ENCODE measurements at places on chromosomes 7 and 10.

GRCh38 chr10:6539833-6540232 is 40.2 kb downstream of the PRKCQ start:
- DNase-seq = no peak

DNA sequence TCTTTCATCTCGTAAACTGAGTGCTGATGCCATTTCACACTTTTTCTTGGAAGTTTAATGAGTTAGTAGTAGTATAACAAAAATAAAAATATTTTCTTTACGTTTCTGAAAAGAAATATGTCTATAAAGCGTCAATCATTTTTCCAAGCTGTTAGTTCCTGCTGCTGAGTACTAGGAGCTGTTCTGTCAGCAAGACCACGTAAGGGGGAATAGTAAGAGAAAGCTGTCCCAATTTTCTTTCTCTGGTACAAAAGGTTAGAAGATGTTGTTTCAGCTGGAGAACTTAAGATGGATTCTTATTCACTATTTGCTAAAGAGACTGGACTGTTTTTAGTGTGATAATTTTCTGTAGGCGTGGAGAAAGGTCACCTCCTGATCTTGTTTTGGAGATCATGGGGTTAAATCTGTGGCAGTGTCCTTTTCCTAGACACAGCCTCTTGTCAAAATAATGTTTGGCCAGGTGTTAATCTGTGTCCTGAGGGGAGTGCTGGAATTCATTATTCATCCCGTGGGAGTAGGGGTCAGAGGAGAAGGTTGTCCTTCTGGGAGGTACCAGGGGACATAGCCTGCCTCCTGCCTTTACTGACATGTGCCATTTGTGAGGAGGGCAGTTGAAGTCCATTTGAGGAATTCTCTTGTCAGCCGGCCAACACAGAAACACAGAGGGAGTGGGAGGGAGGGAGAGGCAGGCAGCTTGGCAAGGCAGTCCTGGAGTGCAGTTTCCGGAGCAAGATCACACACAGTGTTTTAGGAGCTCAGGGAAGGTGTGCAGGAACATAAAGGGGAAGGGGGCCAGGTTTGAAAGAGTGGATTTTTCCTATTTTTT is 368.7 kb downstream of the AUTS2 start:
- DNase-seq = no peak

DNA sequence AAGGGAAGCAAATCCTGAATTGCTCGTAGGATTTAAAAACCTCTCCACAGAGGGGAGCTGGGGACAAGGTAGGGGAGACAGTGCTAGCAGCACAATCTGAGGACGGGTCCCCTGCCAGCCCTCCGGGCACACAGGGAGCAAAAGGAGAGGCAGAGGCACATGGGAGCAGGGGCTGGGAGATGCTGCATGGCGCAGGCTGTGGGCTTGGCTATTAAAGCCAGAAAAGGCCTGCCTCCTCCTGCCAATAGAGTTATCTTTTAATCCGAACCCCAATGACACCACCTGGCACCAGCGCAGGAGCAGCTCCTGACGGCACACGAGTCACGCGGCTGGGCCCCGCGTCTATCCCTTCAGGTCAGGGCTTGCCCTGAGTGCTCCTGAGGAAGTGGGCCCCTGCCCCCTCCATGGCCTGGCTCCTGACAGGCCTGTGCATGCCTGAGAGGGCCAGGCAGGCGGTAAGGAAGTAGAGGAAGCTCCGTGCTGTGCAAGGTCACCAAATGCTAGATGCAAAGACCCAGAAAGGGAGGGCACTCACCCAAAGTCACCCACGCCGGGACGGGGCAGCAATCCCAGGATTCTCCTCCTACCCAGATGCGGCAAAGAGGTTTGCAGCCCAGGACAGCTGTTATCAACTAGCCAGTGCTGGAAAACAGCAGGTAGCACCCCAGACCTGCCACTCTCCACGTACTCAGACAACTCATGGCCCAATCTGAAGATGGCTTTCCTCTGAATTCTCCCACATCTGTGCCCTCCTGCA is 28.1 kb downstream of the DLG5 start:
- DNase-seq = no peak

DNA sequence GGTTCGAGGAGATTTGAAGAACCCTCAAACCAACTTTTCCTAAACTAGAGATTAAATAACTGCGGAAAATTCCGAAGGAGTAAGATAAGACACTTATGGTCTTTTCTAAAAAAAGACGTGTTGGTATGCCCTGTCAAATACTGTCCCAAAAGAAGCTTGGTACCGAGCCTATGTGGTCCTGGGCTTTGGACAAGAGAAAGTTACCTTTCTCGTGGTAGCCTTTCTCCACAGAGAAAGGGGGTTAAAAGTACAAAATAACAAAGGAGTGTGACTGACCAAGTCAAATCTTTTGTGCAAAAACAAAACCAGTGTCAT is 56.2 kb upstream of the JCAD start:
- DNase-seq = no peak

GRCh38 chr7:37394158-37394557 is 54.5 kb downstream of the ELMO1 start:
- no peak for DNase-seq

DNA sequence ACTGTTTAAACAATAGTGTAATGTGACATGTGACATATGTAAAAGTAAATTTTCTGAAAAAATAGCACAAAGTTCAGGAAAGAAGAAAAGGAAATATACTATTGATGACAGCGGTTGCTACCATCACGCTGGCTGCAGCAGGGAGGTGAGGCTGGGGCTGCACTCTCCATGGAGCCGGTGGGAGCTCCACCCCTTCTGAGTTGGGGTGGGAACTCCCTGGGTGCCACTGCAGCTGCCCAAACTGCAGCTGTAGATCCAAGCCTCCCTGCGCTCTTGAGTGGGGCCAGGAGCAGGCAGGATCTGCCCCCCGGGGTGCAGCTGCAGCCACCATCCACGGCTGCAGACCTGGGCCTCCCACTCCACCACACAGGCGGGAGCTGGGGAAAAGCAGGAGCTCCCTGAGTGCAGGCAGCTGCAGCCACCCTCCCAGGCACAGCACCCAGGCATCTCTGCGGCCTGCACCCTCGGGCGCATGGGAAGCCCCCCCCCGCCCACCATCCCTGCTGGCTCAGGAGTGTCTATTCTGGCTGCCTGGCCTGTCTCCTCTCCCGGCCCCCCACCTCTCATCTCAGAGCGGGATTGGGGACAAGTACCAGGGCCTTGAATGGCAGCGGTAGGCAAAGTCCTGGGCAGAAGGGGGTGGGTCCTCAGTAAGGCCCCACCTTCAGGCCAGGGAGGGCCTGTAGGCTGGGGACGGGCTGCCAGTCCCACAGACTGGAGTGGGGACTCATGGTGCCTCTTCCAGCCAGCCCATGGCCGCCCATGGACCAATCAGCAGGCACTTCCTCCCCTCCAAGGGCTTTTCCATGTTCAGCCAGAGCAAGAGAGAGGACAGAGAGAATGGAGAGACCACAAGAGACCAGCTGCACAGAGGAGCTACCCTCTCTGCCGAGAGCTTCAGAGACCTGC is 50.1 kb downstream of the TNS3 start:
- no peak for DNase-seq

- DNase-seq = no peak
Observed at GRCh38 chr7:16543456-16543855, 16.8 kb downstream of the LRRC72 start.

DNA sequence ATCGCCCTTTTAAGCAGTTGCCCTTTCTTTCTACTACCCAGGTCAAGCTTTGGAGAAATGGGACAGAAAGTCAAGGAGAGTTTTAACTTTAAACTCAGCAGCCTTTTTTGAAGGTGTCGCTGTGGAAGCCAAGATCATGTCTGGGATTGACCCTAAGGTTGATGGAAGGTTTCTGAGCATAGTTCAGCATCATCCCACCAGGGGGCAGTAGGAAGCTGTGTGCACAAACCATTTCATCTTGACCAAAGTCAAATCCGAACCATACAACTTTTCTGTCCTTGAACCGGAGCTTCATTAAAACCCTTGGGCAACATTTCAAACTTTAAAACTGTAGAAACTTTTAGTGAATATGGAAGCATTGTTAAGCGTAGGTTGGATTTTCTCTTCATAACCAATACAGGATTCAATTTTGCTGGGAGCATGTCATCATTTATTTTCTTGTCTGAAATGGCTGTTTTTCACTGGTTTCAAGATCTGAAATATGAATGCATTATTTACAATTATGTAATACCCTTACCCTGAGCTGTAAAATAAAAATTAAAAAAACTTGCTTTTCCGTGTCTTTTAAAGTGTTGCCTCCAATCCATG is 214.4 kb upstream of the KIAA1217 start:
- DNase-seq = peak; percentile 1

- no peak for DNase-seq
Observed at GRCh38 chr7:70017357-70017756, 419.1 kb downstream of the AUTS2 start.

- DNase-seq = no peak
Observed at GRCh38 chr10:101364721-101365120, 10.8 kb downstream of the BTRC start.

- DNase-seq = no peak
Observed at GRCh38 chr10:58653139-58653538, 140.5 kb downstream of the BICC1 start.
